ENCODE measurements at places on chromosomes 7 and 10.

DNA sequence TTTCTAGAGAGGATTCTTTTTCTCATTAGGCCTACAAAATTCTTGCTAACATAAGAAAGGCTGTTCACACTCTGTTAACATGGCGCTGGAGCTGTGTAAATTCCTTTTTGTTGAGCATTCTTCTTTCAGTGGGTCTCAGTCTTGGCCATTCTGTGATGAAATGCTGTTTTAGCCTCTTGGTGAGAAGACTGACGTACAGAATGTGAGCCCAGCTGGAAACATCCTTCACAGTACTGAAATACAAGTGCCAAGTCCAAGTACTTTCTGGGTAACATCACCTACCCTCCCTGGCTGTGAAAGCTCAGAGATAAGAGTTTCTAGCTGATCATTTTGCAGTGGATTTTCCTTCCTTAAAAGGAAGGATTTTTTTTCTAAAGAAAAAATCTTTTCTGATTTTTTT lies 231.8 kb downstream of the AHR start:
- no peak for DNase-seq

GRCh38 chr10:61944410-61945147 lies 43.1 kb downstream of the ARID5B start:
- no peak for DNase-seq

GRCh38 chr10:26773633-26774032 lies 76.1 kb downstream of the PDSS1 start:
- DNase-seq = no peak

DNA sequence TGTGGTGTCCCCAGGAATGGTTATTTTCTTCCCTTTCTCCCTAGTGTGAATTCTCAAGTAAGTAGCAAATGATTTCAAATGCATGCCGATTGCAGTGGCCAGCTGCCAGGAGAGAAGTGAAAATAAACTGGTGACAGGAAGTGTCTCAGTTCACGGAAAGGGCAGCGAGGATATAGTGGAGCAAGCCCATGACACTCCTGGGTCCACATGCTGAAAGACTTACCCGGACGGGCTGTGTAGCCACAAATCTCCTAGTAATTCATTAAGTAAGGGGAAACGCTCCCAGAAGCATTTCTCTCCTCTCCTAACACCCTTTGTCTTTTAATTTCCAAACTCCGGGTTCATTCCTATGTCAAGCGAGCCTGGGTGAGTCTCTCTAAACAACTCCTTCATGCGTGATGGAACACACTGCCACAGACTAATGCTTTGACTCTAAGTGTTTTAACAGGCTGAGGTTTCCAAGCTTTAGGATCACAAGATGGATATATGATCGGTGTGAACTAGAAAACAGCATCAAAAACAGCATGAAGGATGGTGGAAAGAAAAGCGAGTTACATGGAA lies 125.6 kb downstream of the CYP26A1 start:
- DNase-seq = no peak

DNA sequence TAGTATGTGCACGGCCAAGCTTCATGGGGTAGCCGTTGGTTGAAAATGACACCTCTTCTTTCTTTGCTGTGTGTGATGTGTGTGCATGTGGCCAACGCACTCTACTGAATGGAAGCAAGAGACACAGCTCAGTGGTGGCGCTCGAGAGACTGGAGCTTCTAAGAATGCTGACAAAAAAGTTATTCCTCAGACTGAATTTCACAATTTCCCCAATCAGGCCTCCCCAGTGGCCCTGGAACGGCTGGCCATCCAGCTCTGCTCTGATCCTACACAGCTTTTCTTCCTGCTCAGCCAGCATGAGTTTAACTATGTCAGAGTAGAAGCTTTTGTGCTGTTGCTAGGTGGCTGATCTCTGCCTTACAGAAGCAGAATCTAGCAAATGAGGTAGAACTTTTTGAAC lies 186.7 kb upstream of the PLXDC2 start:
- DNase-seq = no peak

GRCh38 chr7:114715907-114716306 lies 206.0 kb upstream of the MDFIC start:
- no peak for DNase-seq

- DNase-seq = no peak
Measured at GRCh38 chr10:76447578-76447977, 1016.2 kb downstream of the LRMDA start.

- DNase-seq = no peak
Measured at GRCh38 chr7:30896783-30897637, 14.6 kb upstream of the AQP1 start.

DNA sequence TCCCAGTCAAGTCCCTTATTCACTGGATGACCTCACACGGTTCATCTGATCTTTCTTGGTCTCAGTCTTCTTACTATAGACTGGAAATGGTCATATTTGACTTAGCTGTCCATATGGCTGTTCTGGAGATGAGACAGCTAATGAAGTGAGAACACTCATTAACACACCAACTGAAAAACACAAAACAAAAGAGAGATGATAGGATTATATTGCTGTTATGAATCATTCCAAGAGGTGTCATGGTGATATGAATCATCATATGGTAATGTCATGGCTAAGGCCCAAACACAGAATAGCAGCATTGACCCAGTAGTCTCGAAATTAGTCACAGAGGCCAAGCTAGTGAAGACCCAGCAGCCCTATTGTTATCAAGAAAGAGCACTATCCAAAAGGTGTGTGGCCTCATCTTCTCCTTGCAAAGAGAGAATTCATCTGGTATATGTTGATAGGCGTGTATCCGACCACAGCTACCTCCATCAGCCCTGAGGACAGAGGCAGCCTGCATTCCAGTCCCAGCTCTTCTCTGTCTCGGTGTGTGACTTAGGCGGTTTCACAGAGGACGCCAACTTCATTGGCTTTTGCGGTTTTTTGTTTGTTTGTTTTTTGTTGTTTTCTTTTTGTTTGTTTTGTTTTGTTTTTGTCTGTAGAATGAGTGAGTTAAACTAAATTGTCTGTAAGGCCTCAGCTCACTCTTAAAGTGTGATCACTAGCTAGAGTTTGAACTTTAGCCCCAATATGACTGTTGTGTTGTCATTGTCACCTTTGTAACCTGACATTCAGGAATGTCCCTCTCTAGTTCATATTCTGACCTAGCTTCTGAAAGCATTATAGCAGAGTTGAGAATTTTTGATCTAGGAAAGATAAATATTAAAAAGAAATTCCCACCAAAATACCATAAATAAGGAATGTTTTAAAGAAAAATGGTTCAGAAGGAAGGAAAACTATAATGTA lies 97.4 kb upstream of the PDCD4 start:
- peak; percentile 6 for DNase-seq

GRCh38 chr7:108455551-108455997 lies 662 bp downstream of the NRCAM start:
- DNase-seq = no peak

GRCh38 chr7:2526659-2527504 lies 7.3 kb downstream of the LFNG start:
- DNase-seq = no peak

GRCh38 chr7:37205451-37205850 lies 243.2 kb downstream of the ELMO1 start:
- DNase-seq = no peak

All from activated CD4-positive, alpha-beta T cell treated with anti-CD3 and anti-CD28 coated beads, Interleukin-2, amount 50 U/mL, for 4 hours (primary cell).